Psoas muscle (tissue), 8 donors: ENCODE measurements at places on chromosomes 5 and 9.

DNA sequence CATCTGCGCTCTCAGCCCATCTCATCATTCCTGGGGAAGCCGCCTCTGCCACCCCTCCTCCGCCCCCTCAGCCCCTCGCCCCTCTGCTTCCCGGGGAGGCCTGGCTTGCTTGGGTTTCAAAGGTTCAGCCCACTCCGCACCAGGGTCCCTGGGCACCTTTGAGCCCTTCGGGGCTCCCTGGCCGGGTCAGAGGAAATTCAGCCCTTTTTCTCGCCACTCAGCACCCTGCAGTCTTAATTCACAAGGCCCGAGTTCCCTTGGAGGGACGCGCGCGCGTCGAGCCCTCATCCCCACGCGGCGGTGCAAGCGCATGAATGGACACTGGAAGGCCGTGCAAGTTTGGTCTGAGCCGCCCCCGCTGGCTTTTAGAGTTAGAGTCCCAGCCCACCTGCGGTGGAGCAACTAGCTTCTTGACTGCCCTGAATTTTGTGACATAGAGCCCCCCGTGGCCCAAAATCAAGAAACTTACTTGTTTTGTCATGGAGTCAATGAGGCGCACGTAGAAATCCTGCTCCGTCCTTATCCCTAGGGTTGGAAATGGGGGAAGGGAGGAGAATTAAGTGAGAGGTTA, 4.5 kb downstream of the EBF1 start:
- peak; percentile 24 for DNase-seq

DNA sequence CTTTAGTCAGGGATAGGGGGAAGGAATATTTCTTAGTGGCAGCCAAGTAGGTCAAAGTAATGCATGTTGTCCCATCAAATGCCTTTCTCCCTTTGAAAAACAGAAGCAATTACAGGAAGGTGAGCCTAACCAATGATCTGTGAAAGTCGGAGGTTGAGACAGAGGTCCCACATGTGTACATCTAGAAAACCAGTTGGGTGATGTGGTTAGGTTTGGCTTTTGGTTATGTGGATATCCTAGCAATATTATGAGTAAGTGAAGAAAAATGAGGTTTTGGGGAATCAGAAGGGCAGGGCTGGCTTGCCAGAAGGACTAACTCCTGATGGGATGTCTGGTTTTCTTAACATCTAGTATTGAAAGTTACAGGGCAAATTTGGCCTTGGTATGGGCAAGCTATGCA, 63.4 kb upstream of the PALM2AKAP2 start:
- DNase-seq, result no peak

DNA sequence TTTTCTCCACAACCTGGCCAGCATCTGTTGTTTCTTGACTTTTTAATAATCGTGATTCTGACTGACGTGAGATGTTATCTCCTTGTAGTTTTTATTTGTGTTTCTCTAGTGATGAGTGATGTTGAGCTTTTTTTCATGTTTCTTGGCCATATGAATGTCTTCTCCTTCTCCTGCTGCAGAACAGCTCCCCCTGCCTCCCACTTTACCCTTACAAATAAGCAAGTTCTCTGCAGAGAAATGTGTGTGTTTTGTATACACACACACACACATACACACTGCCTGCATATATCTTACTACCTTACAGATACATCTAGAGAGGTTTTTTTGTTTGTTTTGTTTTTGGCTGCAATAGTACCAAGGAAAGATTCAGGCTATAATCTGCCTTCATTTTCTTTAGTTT, 88.7 kb upstream of the PHF24 start:
- no peak for DNase-seq

GRCh38 chr5:23223846-23224245, 283.6 kb upstream of the PRDM9 start:
- no peak for DNase-seq

- DNase-seq, result no peak
Observed at GRCh38 chr5:89484962-89485361, 602.0 kb upstream of the MEF2C start.

- no peak for DNase-seq
Observed at GRCh38 chr5:129771058-129771838, 23.4 kb downstream of the MINAR2 start.

DNA sequence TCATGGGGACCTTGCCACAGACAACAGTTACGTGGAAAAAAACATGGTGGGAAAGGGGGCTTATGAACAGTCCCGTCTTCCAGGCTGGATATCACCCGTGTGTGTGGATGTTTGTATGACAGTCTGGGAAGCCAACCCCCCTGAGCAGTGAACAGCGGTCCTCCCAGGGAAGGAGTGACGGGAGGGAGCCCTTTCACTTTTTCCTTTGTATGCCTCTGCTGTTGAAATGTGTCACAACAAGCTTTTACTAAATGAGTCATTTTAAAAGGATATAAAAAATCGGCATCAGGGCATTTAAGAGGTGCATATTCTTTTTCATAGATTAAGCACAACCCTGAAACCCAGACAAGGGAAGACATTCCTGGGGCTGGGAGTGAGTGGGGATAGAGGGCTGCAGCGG, 5.1 kb downstream of the MYMK start:
- peak; percentile 6 for DNase-seq

DNA sequence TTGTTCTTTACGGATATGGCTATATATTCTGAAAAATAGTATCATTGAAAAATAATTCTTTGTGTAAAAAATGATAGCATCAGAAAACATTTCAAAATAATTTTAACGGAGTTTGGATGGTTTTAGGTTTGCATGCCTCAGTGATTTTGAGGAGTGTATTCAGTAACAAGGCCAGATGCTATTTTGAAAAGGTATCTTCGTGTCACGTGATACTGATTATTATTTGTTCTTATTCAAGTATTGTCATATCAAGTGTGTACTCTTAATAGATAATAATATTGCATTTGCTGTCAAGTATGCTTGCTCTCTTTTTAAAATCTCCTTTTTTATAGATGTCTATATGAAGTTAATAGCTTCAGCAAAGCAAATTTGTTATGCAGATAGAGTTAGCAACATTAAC, 313.1 kb upstream of the PTPRD start:
- DNase-seq, result no peak

GRCh38 chr5:14296533-14297331, 153.6 kb downstream of the TRIO start:
- no peak for DNase-seq

DNA sequence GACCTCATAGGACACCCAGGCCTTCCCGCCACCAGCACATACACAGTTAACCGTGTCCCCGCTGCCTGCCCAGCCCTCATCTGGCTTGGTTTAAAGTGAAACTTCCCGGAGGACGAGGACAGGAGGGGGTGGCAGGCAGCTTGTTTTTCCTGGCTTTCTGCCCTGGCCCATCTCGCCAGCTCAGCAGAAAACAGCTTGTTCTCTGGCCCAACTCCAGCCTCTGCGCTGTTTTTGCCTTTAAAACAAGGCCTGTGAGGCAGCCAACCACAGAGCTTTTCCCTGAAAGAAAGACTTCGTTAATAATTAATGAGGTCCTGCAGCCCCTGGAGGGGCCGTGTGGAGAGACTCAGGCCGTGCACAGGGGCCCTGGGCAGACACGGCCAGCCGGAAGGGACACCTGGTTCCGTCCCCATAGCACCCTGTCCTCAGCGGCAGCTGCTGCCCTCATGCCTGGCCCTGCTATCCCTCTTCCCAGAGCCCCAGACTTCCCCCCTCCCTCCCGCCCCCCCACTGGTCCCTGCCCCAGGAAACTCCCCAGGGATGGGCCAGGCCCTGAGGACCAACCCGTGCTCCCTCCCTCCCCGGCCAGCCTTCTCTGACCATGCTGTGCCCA, 108.7 kb downstream of the RXRA start:
- peak; percentile 95 for DNase-seq

GRCh38 chr9:36721846-36722588, 149.3 kb downstream of the MELK start:
- no peak for DNase-seq

GRCh38 chr9:73596321-73596720, 444.7 kb downstream of the ANXA1 start:
- no peak for DNase-seq

GRCh38 chr5:159198063-159199036, 11.0 kb downstream of the RNF145 start:
- no peak for DNase-seq

GRCh38 chr9:130346431-130346830, 80.9 kb downstream of the HMCN2 start:
- DNase-seq, result no peak

DNA sequence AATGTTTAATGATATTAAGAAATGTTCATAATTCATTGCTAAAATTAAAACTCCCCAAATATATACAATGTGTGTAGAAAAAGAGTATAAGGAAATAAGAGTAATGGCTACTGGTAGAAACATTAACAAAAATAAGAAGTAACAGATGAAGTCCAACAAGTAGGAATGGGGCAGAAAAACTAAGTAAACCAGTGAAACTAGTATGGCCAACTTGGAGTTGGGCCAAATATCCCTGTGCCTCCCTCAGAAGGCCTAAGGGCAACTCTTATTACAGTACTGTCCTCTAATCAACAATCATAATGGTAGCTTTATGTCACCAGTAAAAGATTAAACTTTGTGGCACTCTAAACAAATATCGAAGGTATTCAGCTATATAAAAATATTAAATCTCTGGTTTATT, 93.5 kb downstream of the SSBP2 start:
- DNase-seq, result no peak

GRCh38 chr9:35972093-35972492, 14.1 kb upstream of the OR2S2 start:
- DNase-seq, result no peak

- no peak for DNase-seq
Observed at GRCh38 chr5:11494340-11494739, 409.9 kb downstream of the CTNND2 start.

DNA sequence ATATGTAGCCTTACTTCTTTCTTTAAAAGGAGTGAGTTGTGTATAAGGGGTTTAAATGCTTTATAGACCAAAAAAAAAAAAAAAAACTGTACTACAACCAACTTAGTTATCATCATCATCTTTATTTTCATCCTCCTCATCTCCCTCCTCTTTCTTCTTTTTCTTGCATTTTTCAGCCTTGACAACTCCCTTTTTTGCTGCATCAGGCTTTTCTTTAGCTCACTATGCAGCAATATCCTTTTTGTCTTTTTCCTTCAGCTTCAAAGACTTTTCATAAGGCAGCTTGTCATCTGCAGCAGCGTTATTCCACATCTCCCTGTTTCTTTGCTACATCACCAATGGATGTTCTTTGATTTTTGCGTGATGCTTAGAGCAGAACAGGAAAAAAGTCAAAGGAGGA, 526.0 kb downstream of the ZNF608 start:
- DNase-seq, result no peak

GRCh38 chr9:32704343-32704742, 68.9 kb upstream of the TAF1L start:
- DNase-seq, result no peak

- DNase-seq, result peak; percentile 59
Observed at GRCh38 chr5:160467555-160468362, 46.1 kb downstream of the PTTG1 start.

GRCh38 chr5:57037355-57037754, 85.4 kb upstream of the MIER3 start:
- no peak for DNase-seq

DNA sequence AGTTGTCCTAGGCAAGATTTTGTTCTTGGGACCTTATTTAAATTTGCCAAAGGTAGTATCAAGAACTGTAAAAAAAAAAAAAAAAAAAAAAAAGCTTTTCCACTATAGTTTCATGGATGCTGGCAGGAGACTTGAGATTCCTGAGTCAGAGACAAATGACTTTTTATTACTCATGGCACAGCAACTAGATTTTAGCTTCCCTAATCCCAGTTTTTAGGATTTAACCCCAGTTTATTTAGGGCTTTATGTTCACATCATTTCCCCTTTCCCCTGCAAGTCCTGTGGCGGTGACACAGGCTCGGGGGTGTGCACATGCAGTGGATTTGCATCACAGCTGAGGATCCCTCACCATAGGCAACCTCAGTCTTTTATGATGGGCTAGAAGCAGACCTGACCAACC, 144.9 kb downstream of the GOLPH3 start:
- no peak for DNase-seq

DNA sequence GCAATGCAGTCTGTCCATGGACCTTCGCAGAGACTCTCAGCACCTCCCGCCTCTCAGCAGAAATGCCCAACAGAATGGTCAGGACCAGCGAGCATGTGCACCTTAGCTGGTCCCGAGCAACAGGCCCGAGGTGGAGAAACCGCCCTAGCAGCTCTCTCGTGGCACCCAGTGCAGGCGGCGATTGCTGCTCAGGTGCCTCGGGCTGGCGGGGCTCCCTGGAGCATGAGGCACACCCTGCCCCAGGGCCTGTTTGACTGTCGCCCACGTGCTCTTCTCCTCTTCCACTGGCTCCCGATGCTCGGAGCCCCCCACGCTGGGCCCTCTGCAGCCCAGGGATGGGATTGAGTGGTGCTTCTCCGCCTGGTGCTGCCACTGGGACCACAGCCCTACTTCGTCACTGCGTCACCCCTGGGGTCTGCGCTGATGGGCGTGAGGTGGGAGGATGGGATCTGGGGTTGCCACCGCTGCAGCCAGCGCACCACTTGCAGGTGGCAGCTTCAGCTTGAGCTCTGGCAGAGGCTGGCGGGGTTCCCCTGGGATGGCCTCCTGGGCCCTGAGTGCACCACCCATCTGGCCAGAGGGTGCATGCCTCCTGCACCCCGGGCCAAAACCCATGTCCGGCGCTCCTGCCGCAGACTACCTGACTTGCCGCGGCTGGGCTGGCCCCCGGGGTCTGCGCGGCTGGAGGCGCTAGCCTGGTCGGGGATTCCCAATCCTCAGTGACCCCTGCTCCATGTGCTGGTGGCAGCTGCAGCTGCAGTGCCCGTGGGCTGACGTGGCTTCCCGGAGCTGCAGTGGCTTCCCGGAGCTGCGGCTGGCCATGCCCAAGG, 244.2 kb downstream of the FOXD4L6 start:
- no peak for DNase-seq

GRCh38 chr5:23405316-23406068, 101.9 kb upstream of the PRDM9 start:
- DNase-seq, result no peak

DNA sequence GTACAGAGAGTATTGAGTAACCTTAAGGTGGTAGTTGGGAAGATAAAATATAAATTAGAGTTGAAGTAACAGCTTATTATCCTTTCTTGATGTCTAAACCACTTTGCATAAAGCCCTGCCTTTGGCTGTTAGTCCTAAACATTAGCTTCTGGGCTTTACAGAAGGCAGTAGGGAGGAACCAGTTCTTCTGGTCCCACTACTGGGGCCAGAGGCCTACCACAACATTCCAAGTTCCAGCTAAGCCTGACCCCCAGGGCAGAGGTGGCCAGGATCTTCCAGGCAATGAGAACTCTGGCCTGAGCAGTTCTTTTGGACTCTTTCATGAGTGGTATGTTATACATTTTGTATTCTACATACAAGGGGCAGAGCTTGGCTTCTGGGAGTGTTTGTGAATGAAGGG, 26.1 kb downstream of the DNAI1 start:
- DNase-seq, result no peak

DNA sequence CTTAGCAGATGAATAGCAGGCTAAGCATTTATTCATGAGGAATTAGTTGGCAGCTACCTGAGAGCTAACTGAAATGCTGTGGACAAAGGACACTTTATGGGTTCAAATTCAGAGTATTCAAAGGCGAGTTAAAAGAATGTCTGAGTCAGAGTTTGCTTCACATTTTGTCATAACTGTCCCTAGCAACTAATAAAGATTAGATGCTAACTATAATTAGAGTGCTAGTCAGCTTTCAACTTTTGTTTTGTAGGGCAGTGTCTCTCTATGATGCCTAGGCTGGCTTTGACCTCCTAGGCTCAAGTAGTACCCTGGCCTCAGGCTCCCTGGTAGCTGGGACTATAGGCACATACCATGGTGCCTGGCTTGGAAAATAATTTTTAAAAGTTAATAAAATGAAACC, 4.6 kb downstream of the SMC5 start:
- DNase-seq, result no peak

GRCh38 chr9:107740088-107740980, 250.8 kb upstream of the KLF4 start:
- no peak for DNase-seq

GRCh38 chr9:70390933-70391341, 23.5 kb downstream of the KLF9 start:
- no peak for DNase-seq
